WTC11 (cell line): ENCODE measurements at places on chromosomes 12 and 14.
A peak's percentile ranks its signal among the peaks of the same experiment; 100 is the strongest.

DNA sequence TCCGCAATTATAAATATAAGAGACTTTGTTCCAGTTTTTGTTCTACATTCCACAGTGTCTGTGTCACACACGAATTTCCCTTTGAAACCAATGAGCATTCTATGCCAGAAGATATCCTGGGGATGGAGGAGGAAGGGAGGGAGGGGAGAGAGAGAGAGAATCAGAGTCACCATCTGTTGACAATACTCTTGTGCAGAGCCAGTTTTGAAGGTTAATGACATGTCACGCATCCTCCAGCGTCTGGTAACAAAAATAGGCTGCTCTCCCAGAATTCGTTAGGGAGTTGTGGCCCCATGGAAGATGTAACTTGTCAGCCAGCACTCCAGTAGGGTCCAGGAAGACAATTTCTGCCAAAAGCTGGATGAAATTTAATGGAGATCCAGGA is 213.5 kb upstream of the KRR1 start:
- no peak for DNase-seq

GRCh38 chr12:59240048-59240447 is 319.7 kb upstream of the LRIG3 start:
- no peak for DNase-seq

- no peak for DNase-seq
Observed at GRCh38 chr12:50689437-50689836, 74.5 kb upstream of the ATF1 start.

- peak; percentile 86 for DNase-seq
Observed at GRCh38 chr14:21090194-21090939, 8.1 kb downstream of the ZNF219 start.

DNA sequence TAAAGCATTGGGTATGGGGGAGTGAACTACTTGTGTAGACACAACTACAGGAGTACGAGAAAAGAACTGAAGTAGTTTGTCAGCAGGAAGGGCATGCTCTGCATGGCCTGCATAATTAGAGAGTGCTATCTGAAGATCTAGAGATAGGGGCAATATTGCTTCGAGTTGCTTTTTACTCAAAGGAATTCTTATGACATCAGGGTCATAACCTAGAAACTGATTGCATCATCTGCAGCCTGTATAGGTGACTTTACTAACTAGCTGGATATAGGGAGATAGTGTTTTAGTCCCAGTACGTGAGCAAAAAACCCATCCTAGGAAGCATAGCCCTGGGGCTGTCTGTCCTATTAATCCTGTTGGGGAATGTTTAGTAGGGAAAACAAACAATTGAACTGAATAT is 39.8 kb downstream of the TMTC3 start:
- no peak for DNase-seq

- DNase-seq = no peak
Observed at GRCh38 chr12:47714826-47715386, 9.1 kb upstream of the RPAP3 start.

- DNase-seq = no peak
Observed at GRCh38 chr14:37589715-37590427, 5.2 kb downstream of the FOXA1 start.

GRCh38 chr12:51961834-51962233 is 10.3 kb downstream of the ACVR1B start:
- no peak for DNase-seq

DNA sequence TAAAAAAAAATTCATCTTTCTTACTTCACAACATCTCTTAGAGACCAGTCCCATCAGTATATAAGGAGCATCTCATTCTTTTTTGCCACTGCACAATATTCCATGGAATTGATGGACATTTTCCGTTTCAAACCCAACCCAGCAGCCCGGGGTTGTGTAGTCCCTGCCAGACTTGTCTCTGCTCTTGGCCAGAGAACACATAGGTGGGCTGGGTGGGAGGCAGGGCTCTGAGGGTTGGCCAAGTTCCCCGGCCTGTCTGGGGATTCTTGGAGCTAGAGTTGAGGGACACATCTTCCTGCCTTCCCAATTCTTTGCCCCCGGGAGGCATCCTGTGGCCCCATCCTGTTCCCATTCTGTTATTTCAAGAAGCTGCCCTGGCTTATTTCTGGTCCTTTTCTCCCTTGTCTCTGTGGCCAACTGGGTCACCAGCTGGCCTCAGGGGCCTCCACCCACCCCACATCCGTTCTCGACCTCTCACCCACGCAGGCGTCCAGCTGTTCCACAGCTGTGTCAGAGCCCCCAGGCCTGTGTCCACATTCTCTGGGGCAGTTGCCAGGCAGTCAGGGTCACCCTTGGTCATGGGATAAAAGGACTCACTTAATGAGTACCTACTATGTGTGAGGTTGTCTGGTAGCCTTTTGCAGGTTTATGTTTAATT is 52.0 kb upstream of the CCDC63 start:
- DNase-seq = no peak

- no peak for DNase-seq
Observed at GRCh38 chr14:37223947-37224474, 26.3 kb downstream of the MIPOL1 start.

GRCh38 chr14:96095058-96095457 is 55.9 kb downstream of the C14orf132 start:
- DNase-seq = no peak

GRCh38 chr14:99148861-99149610 is 123.0 kb downstream of the BCL11B start:
- DNase-seq = no peak

GRCh38 chr12:87119713-87120112 is 863.5 kb upstream of the MGAT4C start:
- no peak for DNase-seq

DNA sequence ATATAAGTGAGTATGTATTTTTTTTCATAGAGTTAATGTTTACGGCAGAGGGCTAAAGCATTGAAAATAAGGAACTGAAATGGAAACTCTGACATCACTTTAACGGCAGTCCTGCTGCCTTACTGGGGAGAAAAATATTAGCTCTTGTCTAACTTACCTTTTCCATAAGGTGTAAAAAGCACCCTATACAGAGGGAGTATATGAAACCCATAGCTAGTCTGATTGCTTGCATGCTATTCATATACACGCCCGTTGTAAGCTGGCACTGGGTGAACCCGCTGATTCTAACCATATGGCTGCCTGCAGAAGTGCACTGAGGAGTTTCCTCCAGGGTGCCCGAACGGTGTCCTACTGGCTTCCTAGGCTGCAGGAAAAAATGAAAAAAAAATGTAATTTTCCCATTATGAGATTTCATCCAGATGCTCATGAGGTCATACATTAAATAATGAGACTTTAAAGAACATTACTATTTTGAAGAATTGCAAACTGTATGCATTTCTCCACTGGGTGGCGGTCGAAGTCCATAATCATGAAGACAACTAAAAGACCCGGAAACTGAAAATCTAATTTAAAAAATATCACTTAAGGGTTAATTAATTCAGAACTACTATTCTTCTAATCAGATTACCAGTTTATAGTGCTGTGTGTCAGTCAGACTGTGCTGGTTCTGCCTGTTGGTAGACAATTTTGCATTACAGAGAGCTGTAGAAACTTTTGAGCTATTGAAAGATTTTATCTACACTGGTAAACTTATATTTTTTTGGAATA is 144.7 kb downstream of the ALX1 start:
- DNase-seq = peak; percentile 28

DNA sequence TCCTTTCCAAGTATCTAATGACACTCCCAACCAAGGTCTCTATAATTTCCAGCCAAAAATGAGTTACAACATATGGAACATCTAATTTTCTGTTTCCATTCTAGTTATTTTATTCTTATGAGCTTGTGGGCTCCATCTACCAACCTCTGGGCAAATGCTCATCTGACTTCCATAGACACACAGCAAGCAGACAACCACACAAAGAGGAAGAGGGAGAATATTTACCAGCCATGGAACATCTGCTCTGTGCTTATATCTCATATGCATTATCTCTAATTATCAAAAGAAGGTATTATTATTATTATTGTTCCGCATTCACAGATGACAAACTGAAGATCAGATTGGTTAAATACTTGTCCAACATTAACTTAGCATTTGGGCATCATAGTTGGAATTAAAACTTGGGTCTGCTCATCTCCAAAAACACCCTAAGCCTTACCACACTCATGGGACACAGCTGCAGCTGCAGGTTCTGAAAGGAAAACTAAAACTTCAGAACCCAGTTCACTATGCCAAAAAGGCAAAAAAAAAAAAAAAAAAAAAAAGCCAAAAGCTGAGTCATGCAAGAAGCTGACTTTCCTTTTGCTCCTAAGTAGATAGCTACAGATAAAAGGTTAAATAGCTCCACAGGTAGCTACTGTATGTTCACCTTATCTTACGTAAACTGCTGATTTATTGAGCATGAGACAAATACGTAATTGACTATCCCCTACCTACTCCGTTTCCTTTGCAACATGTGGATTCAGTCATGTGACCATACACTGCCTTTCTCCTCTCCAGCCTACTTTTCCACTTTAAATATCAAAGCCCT is 23.6 kb upstream of the TCL1B start:
- DNase-seq = no peak

- no peak for DNase-seq
Observed at GRCh38 chr14:30559638-30560091, 707 bp downstream of the G2E3 start.
